EL (cell line): ENCODE measurements at places on chromosomes 6 and 20.

- DNase-seq = no peak
Measured at GRCh38 chr20:31925631-31926030, 26.2 kb downstream of the PDRG1 start.

- no peak for DNase-seq
Measured at GRCh38 chr6:163491737-163492300, 77.3 kb downstream of the QKI start.

- DNase-seq = no peak
Measured at GRCh38 chr20:32224463-32224862, 16.8 kb downstream of the POFUT1 start.

GRCh38 chr6:32244946-32245398, 21.1 kb upstream of the NOTCH4 start:
- peak; percentile 82 for DNase-seq

DNA sequence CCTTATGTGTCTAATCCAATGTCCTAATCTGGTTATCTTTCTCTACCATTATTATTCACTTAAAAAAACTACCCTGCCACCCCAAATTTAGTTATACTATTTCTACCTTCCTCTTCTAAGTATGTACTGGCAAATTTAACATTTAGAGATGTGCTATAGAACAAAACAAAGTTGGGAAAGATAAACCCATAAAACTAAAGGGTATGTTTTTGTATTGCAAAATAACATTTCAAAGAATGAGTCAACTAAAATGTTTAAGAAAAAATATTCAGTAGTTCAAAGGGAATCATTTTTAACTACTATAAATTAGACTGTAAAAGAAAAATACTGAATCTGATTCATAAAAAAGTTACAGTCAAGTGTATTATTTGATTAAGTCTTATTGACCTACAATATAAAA, 103.0 kb downstream of the LMBRD1 start:
- peak; percentile 26 for DNase-seq

GRCh38 chr6:11525468-11526155, 11.9 kb upstream of the TMEM170B start:
- peak; percentile 19 for DNase-seq

GRCh38 chr6:168314948-168315347, 4.6 kb downstream of the DACT2 start:
- no peak for DNase-seq

GRCh38 chr6:100846276-100846675, 34.9 kb downstream of the ASCC3 start:
- DNase-seq = no peak

DNA sequence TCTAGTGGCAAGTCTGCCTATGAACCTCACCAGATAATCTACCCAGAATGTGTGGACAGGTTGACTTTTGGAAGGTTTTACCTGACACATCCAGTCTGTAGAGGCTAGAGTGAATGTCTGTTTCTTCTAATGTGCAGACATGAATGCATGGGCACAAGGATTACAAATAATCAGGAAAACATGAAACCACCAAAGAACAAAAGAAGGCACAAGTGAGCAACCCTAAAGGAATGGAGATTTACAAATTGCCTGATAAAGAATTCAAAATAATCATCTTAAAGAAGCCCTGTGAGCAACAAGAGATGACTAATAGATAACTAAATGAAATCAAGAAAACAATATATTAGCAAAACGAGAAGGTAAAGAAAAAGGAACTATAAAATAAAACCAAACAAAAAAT, 876.1 kb upstream of the ADGRB3 start:
- no peak for DNase-seq

DNA sequence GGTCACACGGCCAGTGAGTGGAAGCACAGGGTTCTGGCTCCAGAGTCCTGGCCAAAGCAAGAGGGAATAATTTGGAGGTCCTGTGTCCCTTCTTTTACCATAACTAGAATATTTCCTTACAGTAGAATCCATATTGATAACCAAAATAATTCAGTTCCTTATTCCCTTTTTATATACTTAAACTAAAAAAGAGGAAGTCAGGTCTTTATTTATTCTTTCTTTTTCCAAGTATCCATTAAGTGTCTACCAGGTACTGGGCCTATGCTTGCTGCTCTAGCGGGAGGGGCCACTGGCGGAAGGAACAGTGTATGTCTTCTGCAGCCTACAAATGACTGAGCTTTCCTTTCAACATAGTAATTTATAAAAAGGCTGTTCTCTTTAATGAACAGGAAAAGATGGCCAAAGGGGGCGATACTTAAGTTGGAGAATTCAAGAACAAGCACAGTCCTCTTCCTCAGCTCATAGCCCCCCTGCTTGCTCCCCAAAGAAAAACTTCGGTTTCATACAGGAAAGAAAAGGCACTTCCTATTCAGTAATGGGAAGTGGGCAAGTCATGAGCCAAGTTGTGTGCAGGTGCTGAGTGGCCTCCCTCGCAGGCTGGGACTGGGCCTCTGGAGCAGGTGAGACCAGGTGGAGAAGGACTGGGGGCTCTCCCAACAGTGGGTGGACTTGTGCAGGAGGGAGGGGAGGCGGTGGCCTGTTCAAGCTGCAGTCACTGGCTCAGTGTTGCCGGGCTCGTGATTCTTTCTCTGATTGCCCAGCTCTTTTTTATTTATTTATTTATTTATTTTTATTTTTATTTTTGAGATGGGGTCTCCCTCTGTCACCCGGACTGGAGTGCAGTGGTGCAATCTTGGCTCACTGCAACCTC, 110.9 kb downstream of the ARMC2 start:
- DNase-seq = no peak

DNA sequence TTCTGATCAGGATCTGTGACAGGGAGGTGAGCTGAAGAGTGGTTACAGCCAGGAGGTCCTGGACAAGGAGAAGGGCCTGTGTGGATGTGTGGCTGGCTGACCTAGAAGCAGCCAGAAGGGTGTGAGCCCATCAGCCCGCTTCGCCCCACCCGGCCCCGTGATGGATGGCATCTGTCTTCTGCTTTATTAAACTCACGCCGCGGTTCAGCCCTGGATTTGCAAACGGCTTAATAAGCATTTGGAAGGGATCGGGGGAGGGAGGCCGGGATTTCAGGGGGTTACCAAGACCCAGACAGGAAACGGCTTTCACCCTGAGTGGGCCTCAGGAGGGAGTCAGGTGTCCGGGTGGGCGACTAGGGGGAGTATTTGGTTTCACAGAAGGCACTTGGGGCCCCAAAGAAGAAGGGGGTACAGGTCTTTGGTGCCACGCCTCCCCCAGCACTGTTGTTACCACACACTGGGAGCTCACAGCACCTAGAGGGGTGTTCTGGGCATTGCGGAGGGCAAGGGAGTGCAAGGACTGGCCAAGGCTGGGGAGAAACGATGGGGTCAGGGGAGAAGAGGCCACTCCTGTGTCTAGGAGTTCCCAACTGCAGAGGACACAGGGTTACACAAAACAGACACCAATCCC, 53.8 kb upstream of the FOXP4 start:
- DNase-seq = no peak

- DNase-seq = peak; percentile 79
Measured at GRCh38 chr6:18269253-18269652, 4.9 kb upstream of the DEK start.

DNA sequence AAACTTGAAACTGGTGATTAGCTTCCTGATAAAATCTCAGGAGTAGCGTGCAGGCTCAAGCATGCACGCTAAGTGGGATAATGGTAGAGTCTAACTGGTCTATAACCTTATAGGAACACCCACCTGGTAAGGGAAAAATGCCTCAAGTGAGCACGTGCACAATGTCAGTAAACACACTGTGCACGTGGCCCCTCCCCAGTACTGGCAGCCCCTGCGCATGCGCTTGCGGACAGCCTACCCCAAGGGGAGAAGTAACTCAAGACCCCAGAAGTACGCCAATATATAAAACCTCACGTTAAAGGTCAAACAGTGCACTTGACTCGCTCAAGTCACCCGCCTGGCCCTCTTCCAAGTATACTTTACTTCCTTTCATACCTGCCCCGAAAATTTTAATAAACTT, 23.1 kb upstream of the DOK5 start:
- DNase-seq = no peak

DNA sequence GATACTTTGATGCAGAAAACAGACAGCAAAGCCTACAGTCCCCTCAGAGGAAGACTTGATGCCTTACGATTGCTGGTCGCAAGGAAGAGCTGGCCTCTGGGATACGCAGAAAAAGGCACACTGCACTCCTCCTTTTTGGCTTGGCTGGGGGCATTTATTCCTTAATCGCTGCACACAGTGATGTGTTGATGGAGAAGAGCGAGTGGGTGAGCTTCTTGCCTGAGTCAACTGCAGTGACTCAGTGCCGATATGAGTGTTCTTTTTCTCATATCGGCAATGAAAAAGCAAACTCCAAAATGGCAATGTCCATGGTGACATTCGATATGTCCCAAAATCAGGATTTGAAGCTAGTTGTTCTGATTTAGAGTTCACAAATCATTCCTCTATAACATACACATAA, 794.8 kb downstream of the HACE1 start:
- DNase-seq = no peak

GRCh38 chr6:9515633-9516606, 899.0 kb downstream of the TFAP2A start:
- peak; percentile 95 for DNase-seq

DNA sequence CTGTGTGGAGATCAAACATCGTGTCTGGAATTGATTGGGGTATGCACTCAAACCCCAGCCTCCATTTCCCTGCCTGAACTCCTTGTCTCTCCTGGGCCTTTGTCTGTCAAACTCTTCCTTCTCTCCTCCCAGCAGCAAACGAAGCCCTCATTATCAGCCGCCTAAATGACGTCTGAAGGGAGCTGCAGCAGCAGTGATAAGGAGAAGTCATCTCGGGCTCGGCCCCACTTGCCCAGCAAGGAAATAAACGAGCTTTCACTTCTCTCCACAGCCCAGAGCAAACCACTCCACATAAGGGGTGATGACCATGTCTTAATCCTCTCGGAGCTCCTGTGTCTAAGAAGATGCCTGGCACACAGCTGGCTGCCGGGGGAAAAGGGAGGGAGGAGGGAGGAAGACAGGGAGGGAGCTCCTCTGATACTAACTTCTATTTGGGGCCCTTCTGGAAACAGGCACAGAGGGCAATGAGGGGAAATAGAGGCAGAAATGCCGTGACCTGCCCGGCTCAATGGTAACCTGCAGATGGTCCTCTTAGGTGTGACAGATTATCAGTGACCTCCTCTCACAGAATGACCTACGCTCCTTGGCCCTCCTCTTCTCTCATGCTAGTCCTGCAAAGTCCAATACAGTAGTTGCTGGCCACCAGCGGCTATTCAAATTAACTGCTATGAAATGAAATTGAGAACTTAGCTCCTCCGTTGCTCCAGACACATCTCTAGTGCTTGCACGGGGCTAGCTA, 100.4 kb downstream of the PXDC1 start:
- no peak for DNase-seq

GRCh38 chr6:52454556-52454955, 34.4 kb downstream of the EFHC1 start:
- peak; percentile 17 for DNase-seq

DNA sequence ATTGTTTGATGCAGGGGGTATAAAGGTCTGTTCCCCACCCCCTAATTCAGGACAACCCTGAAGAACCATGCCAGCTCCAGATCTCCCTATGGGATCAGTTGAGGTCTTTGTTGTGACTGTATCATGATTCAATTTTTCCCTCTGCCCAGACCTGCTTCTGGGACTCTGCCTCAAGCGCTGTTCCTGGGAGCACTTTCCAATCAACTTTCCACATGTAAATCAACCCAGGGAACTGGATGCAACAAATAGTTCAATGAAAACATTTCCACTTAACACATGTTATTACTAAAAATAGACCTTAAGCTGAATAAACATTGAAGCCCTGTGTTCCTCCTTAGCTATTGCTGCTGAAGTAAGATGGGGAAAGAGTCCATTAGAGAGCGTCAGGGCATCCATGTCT, 139.5 kb downstream of the C6orf58 start:
- DNase-seq = no peak

- no peak for DNase-seq
Measured at GRCh38 chr6:89071036-89071435, 9.5 kb upstream of the PNRC1 start.

DNA sequence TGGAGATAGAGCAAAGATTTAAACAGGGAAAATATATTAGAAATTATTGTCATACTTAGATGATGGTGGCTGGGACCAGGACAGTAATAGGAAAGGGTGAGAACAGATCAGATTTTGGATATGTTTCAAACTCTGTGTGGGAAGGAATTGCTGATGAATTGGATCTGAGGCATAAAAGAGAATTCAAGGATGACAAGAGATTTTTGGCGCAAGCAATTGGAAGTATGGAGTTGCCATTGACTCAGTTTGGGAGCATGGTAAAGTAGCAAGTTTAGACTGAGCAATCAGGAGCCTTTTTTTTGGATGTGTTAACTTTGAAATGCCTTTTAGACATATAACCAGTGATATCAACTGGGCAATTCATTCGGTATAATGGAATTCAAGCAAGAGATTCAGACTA, 14.4 kb downstream of the TAB2 start:
- peak; percentile 18 for DNase-seq

DNA sequence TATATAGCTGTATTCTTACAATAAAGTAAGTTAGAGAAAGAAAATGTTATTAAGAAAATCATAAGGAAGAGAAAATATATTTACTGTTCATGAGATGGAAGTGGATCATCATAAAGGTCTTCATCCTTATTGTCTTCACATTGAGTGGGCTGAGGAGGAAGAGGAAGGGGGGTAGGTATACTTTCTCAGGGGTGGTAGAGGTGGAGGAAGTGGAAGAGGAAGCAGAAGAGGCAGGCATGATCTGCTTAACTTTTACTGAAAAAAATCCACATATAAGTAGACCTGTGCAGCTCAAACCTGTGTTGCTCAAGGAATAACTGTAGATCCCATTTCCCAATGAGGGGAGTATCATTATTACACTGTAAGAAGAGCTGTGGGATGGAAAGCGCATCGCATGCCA, 714.2 kb downstream of the KIF16B start:
- DNase-seq = no peak

GRCh38 chr6:50864601-50865000, 45.9 kb downstream of the TFAP2B start:
- no peak for DNase-seq

- no peak for DNase-seq
Measured at GRCh38 chr6:125824946-125825771, 34.4 kb downstream of the NCOA7 start.

GRCh38 chr6:158912655-158913054, 87.3 kb downstream of the RSPH3 start:
- no peak for DNase-seq

- DNase-seq = peak; percentile 85
Measured at GRCh38 chr20:37345339-37346235, at the start of gene SRC. TSS of gene SRC (plus strand) at chr20:37346140. CDS start at chr20:37384154, 38,014 bp downstream.

- no peak for DNase-seq
Measured at GRCh38 chr6:108884211-108885059, 36.2 kb downstream of the ARMC2 start.
